ENCODE measurements at places on chromosomes 6 and 20.

GRCh38 chr6:118029967-118030366, 122.9 kb downstream of the SLC35F1 start:
- no peak for DNase-seq

- no peak for DNase-seq
These were observed 191.2 kb upstream of the RREB1 start for GRCh38 chr6:6916598-6916997.

GRCh38 chr20:14454296-14454695, 116.9 kb upstream of the FLRT3 start:
- DNase-seq: no peak

GRCh38 chr6:29948277-29948676, 5.9 kb downstream of the HLA-A start:
- DNase-seq: no peak

GRCh38 chr6:37584654-37585522, 85.2 kb upstream of the CCDC167 start:
- no peak for DNase-seq

DNA sequence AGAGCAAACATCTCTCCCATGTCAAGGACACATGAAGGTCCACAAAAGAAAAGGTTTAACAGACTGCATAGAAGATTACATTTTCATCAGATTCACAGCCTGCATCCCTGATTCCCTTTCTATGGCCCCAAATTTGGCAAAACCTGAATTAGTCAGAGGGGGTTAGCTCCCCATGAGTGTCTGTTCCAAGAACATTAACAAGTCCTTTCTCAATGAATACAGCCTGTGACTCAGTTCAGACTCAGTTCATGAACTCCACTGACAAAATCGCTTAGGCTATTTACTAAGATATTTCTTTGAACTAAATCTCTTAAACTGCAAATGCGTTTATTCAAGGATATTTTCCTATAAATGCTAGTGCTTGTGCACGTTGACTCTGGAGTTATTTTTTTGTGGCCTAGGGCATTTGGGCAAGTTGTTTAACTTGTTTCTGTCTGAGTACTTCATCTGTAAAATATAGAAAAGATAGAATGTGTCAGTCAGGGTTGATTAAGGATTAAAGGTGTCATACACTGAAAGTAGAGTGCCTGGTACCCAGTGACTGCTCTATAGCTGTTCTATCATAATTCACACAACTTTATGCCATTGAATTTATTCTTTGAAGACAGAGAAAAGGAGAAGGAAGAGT, 422.6 kb downstream of the HTR1B start:
- DNase-seq: no peak

GRCh38 chr6:75424618-75425548, 68.7 kb downstream of the FILIP1 start:
- no peak for DNase-seq

GRCh38 chr6:31169123-31169857, 1.2 kb downstream of the POU5F1 start:
- no peak for DNase-seq

GRCh38 chr20:42018979-42019378, 400.8 kb upstream of the CHD6 start:
- DNase-seq: no peak

- no peak for DNase-seq
These were observed 6.7 kb upstream of the CDKN1A start for GRCh38 chr6:36671687-36672375.

DNA sequence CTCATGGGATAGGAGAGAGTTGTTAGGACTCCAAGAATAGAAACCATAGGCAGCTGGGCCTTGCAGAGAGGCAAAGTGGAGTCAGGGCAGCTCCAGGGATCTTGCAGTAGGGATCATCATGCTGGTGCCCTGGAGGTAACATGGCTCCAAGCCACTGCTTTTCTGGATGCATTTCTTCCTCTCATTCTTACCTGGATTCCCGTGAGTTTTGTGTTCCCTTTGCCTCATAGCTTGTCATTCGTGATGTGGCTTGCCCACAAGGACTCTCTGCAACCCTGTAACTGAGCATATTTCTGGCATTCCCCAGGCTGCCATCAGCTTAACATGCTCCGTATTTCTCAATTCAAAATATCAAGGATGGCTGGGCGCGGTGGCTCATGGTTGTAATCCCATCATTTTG, 5.3 kb downstream of the NHLRC1 start:
- no peak for DNase-seq

GRCh38 chr6:35044761-35045421, 96.2 kb downstream of the TCP11 start:
- DNase-seq: peak; percentile 78

DNA sequence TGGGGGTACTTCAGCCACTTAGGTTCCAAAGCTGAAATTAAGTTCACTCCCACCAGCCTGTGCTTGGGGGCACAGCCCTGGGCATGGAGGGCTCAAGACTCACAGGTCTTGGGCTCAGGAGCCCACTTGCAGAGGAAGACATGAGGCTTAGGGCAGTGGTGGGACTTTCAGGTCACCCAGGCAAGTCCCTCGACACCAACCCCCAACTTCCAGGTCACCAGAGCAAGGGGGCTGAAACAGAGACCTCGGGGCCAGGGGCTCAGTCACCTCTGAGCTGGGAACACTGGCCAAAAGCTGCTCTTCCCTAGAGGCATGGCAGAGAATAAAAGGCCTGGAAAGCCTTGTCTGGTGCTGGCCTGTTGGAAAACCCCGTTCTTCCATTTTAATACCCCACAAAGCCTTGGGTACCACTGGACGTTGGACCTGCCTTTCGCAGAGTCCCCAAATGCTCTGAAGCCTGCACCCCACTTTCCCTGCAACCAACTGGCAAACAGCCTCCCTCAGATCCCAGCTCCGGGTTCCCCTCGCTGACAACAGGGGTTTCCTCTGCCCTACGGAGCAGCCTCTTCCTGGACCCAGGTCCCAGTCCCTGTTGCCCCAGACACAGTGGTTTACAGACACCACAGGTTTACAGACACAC, 160.9 kb upstream of the PMEPA1 start:
- no peak for DNase-seq

- DNase-seq: no peak
These were observed 100.7 kb upstream of the PTPN1 start for GRCh38 chr20:50409495-50409894.

DNA sequence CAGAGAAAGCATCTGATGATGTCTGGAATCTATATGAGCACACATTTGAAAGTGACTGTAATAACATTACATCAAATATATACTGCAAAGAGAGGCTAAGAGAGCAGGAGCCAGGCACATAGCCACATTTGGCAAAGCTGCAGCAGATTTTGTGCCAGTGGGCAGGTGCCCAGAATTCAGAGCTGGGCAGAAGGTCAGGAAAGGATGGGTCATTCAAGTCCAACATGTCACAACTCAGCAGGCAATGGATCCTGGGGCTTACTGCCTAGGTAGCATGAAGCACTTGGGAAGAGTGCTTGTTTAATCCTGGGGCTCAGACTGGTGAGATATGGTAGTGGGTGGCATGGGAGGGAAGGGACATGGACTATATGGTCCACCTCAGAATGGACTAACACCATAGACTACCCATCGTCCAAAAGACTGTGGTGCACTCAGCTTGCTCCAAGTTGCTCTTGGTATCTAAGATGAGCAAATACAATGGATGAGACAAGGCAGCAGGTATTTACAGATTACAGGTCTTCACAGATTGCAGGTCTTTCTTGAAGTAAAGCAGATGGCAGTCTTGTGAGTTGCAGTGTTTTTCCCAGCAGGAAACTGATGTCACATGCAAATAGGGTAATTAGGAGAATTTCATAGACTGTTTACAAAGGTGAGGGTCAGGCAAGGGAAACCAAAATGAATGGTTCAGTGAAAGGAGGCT, 31.2 kb upstream of the SHLD1 start:
- no peak for DNase-seq

DNA sequence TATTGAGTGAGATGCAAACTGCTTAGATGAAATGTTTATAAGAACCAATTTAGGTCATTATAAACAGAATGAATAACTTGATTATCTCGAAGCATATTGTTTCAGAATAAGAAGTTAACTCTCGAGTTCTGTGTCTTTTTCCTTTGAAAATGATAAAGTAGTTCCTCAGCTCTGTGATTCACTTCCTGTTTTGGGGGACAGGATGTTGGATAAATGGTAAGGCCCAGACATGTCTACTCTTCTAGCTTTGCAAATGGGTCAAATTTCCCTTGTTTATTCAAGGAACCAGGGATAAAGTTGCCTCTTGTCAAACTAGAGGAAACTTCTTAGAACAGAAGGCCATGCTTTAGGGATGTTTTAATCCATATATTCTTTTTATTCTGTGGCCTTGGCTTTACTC, 246.9 kb downstream of the SOX4 start:
- DNase-seq: no peak

- no peak for DNase-seq
These were observed 112.6 kb downstream of the DCDC2 start for GRCh38 chr6:24245275-24245674.

GRCh38 chr6:16689788-16690607, 71.3 kb downstream of the ATXN1 start:
- no peak for DNase-seq

GRCh38 chr6:36386495-36387439, 702 bp downstream of the ETV7 start:
- DNase-seq: peak; percentile 19
